CD4-positive, alpha-beta T cell treated with Interleukin-21 for 1 hour (primary cell): ENCODE measurements at places on chromosomes 7 and 10.

- no peak for DNase-seq
These were observed 4.4 kb downstream of the PTTG1IP2 start for GRCh38 chr7:90473814-90474213.

DNA sequence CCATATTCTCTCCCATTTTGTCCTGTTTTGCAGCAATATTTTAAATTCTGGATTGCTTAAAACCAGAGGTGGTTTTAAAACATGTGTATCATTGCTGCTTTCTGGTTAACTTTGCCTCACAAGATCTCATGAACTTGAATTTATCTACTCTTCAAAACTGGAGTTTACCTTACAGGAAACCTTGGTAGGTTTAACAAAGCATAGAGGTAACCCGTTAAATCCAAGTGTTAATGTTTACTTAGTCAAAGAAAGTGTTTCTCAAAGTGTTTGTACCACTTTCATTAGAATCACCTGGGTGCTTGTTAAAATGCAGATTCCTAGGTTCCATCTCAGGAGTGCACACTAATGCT is 44.0 kb upstream of the VDAC2 start:
- no peak for DNase-seq

- no peak for DNase-seq
These were observed 19.4 kb downstream of the PEX1 start for GRCh38 chr7:92508946-92509345.

- no peak for DNase-seq
These were observed 31.1 kb upstream of the HIBADH start for GRCh38 chr7:27693794-27694193.

- DNase-seq = no peak
These were observed 52.8 kb downstream of the WIPF3 start for GRCh38 chr7:29859104-29859503.

DNA sequence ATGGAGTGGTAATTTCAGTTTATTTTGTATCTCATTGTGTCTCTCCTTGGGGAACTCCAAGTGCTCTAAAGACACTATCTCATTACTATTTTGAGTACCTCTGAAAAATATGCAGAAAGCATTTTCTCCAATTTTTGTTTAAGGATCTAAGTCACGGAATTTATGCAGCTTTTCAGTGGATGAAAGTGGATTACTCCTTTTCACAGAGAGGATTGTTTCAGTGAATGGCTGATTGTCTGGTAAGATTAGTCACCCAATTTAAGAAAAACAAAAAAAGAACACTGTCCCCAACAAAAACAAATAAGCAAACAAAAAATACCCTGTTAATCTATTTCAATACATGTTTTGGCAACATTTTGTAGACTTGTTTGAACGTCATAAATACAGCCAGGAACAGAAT is 338.3 kb upstream of the TEX47 start:
- DNase-seq = no peak

DNA sequence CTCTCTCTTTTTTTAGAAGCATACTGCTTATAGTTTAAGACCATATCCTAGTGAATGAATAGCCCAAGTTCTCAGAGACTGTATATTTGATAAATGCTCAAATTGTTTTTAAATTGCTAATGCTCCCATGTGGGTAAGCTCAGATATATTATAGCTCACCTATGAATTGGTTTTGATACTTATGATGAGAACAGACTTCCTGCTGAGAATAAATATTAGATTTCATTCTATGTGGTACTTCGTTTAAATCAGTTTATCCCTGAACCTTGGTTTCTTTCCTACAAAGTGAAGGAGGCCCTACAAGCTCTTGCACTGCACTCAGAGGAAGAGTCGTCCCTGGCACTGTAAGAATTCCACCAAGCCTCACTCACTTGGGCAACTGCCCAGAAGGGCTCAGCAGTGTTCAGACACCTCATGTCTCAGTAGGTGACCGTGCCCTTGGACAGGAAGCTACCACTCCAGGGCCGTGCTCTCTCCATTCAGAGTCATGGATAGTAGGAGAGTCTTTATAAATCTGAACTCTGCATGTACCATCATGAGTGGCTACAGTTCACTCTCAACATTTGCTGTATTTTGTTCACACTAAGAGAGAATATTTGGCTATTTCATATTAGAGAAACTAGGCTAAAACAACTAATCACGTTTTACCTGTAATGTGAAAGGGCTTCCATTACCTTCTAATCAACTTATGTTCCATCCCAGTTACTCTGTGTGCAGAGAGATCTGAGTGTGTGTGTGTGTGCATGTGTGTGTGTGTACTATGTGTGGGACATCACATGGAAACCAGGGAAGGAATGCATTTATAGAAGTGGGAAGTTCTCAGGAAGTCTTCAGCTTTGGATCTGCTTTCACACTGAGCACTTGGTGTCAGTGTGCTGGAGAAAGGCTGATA is 93.8 kb downstream of the PTPRE start:
- no peak for DNase-seq

DNA sequence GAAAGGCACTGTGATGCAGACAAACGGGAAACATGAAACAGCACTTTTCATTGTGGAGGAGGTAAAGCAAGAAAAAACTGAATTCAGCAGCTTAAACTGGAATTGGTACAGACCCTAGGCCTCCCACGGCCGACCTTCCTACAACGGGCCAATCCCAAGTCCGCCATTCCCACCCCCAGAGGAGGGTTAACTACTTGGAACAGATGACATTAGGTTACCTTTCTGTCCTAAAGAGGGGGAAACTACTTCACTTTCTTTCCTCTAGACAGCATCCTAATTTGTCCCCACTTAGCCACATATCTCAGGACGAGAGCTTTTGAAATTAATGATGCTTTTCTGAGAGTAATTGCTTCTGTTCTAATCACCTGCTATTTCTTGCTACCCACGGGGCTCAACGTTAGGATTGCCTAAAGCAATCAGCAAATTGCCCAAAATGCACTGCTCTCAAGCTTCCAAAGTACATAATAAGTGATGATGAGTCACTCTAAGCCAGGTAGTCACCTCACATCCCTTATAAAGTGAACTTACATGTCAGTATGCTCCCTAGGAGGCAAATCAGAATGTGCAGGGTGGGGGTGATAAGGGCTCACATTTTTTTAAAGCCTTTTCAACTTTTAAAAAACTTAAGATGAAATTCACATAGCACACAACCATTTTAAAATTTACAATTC is 36.7 kb downstream of the LSM5 start:
- no peak for DNase-seq

- DNase-seq = no peak
These were observed 19.6 kb downstream of the CALML3 start for GRCh38 chr10:5544216-5544805.

GRCh38 chr7:42768045-42768444 is 143.8 kb downstream of the C7orf25 start:
- DNase-seq = no peak

DNA sequence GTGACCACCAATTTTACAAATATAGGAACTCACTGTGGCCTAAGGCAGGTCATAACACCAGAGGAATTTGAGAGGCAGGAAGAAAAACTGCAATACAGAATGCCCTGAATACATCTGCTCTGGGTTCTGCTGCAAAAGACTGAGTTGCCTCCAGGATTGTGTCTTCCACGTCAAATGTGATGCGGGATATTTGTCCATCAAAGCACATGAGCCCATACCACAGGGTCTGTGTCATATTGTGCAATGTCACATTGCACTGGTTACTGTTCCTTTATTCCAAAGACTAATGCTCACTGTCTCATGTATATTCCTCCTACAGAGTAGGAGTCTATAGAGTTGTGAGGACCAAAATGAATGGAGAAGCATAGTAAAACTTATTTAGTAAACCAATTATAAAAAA is 58.6 kb upstream of the ABCB4 start:
- no peak for DNase-seq

DNA sequence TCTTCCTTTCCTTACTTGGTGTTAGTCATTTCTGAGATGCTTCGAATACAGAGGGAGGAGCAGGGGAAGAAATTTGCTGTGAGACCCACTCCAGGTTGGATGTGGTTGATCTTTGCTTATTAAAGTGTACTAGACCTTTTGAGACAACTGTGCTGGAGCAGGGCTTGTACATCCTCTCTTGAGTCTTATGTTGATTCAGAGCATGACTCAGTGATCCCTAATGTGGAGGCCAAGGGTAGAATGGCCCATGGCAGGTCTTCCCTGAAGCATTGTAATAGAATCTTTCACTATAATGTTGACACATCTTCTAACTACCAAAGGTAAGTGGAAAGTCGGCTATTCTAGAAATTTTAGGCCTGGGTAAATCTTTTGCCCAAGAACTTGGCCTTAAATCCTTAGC is 17.0 kb upstream of the SFR1 start:
- no peak for DNase-seq

DNA sequence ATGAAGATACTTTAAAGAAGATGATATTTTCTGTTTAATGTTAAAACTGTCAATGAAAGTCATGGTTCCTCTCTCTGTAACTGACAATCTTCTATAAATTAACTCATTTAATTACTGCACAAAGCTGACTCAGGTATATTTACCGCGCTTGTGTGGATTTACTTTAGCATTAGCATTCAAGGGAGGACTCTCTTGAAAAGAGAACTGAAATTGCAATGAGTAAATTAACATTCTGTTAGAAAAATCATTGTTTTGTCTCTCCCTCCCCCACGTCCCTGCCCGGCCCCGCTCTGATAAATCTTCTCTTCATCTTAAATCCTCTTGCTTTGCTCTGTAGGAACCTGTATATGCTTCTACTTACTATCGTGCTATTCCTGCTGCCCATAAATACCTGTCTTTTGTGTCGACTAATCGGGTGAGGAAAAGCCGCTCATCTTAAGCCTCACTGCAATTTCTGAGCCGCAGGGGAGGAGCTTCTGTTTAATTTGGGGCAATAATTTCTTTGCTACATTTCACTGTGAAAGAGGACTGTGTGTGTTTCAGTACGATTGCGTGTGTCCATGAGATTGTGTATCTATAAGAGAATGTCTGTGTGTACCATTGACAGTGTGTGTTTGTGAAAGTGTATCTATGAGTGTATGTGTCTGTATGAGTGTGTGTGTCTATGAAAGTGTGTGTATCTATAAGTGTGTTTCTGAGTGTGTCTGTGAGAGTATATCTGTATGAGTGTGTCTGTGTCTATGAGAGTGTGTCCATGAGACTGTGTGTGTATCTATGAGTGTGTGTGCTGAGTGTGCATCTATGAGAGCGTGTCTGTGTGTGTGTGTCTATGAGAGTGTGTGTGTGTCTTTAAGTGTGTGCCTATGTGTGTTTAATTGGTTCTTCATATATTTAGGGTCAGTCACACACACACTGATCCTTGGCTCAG is 46.5 kb upstream of the LYZL2 start:
- no peak for DNase-seq

GRCh38 chr10:110423650-110424049 is 74.1 kb upstream of the DUSP5 start:
- no peak for DNase-seq

- DNase-seq = no peak
These were observed 31.9 kb downstream of the ANXA11 start for GRCh38 chr10:80173466-80173865.

DNA sequence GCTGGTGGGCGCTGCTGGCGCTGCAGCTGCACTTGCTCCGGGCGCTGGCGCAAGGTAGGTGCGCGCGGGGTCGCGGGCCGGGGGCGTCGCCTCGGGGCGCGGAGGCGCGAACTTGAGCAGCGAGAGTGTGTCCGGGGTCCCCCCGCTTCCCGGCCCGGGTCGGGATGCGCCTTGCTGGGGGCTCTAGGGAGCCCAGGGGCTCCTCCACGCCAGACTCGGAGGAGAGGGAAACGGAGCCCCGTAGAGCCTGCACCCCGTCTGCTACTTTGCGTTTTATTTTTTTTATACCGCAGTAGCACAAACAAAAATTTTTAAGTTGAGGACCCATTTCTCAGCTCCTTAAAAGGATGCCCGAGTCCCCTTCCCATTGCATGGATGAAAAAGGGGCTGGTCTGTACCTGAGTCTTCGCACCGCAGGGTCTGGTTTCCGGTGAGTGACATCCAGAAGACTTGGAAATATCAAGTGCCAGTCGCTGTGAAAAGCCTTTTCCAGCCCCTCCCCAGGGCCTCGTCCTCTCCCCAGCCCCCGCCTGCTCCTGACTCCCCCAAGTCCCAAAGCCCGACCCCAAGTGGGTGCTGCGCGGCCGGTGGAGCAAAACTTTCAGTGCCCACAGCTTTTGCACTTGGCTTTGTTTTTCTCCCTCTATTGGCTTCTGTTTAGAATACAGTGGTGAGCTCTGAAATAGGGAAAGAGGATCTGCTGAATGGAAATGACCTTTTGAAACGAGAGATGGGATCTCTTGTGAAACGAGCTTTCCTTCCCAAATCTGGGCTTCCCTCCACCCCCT is 973 bp downstream of the SDK1 start:
- no peak for DNase-seq

DNA sequence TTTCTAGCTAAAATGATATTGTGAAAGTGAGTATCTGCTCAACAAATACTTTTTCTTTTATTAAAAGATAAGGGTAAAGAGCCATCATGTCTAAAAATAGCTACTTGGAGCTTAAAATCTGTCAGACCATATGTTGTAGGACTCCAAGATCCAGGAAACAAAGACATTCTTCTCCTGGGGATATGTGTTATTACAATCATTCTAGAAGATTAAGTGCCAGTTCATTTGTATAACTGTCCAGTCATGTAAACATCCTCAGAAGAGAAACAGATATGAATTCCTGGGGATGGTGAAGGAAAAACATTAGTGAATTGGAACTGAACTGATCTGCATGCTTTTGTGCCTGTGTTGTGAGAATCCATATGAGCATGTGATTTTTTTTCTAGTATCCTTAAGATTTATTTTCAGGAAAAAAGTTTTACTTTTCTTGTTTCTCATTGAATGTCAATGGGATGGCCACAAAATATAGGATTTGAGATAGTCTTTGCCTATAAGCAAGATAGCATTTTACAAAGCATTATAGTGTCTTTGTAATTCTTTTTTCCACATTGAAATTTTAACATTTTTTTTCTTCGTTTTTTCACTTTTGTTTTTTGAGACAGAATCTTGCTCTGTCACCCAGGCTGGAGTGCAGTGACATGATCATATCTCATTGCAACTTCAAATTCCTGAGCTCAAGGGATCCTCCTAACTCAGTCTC is 14.4 kb upstream of the MTERF1 start:
- no peak for DNase-seq

GRCh38 chr10:97865488-97865887 is 15.8 kb downstream of the GOLGA7B start:
- DNase-seq = no peak

- no peak for DNase-seq
These were observed 267.9 kb upstream of the CNTNAP2 start for GRCh38 chr7:145848691-145849090.

GRCh38 chr7:137331378-137331777 is 12.2 kb downstream of the PTN start:
- no peak for DNase-seq
